ENCODE measurements at places on chromosomes 6 and 20. TPM values are rescaled to one million over a fixed set of nuclear protein-coding genes. Genes with fewer than 3 reads are reported as not detected.

OR2J3 gene
- total RNA-seq, result not detected

RPS6KA2 gene
- 45.1 TPM for total RNA-seq

NKAIN2 gene
- total RNA-seq, result not detected

CABLES2 gene
- total RNA-seq, result 3.0 TPM

AVP gene
- not detected for total RNA-seq

GMPR gene
- total RNA-seq, result 2.2 TPM

STX7 gene
- 61.5 TPM for total RNA-seq

OR2B6 gene
- total RNA-seq, result not detected

PGC gene
- not detected for total RNA-seq

SLC25A27 gene
- total RNA-seq, result 2.4 TPM

PRND gene
- total RNA-seq, result not detected

KHDC1 gene
- total RNA-seq, result 0.13 TPM

ADAM33 gene
- total RNA-seq, result 53.1 TPM

LRRC1 gene
- total RNA-seq, result 5.6 TPM

MOCS1 gene
- total RNA-seq, result 10.2 TPM

NHSL1 gene
- total RNA-seq, result 6.2 TPM

TFEB gene
- 10.0 TPM for total RNA-seq

MAP1LC3A gene
- 69.8 TPM for total RNA-seq

MYB gene
- 1.2 TPM for total RNA-seq

GPLD1 gene
- 0.97 TPM for total RNA-seq

SLC17A2 gene
- total RNA-seq, result not detected

OR2J1 gene
- total RNA-seq, result not detected

ARFGEF3 gene
- total RNA-seq, result 0.11 TPM

SUPT3H gene
- 2.9 TPM for total RNA-seq

RAET1L gene
- total RNA-seq, result not detected

MRAP2 gene
- total RNA-seq, result 1.3 TPM

CNKSR3 gene
- total RNA-seq, result 2.4 TPM

OPN5 gene
- total RNA-seq, result not detected

PSORS1C2 gene
- not detected for total RNA-seq

TGM3 gene
- not detected for total RNA-seq

KCNK5 gene
- not detected for total RNA-seq

ADGRF1 gene
- not detected for total RNA-seq

VSTM2L gene
- 9.2 TPM for total RNA-seq

MDFI gene
- 1.4 TPM for total RNA-seq

USP49 gene
- total RNA-seq, result 0.97 TPM

SAMD3 gene
- 0.32 TPM for total RNA-seq

NMBR gene
- not detected for total RNA-seq

CFB gene
- 7.3 TPM for total RNA-seq

DEFB114 gene
- not detected for total RNA-seq

HLA-DOA gene
- total RNA-seq, result not detected

TNFRSF21 gene
- 2.9 TPM for total RNA-seq

CLVS2 gene
- total RNA-seq, result not detected

MCHR2 gene
- total RNA-seq, result not detected

GINS1 gene
- 2.9 TPM for total RNA-seq

C6orf163 gene
- total RNA-seq, result 1.5 TPM

RHAG gene
- total RNA-seq, result not detected

FILIP1 gene
- total RNA-seq, result under 0.01 TPM

MRPS26 gene
- 48.2 TPM for total RNA-seq

ESR1 gene
- not detected for total RNA-seq

MUC22 gene
- not detected for total RNA-seq

MAS1 gene
- not detected for total RNA-seq

PSORS1C1 gene
- 0.22 TPM for total RNA-seq

DNAH8 gene
- not detected for total RNA-seq

FLRT3 gene
- 2.3 TPM for total RNA-seq

PDSS2 gene
- 12.5 TPM for total RNA-seq

CAP2 gene
- 4.8 TPM for total RNA-seq
